ENCODE measurements at places on chromosomes 4 and X.

DNA sequence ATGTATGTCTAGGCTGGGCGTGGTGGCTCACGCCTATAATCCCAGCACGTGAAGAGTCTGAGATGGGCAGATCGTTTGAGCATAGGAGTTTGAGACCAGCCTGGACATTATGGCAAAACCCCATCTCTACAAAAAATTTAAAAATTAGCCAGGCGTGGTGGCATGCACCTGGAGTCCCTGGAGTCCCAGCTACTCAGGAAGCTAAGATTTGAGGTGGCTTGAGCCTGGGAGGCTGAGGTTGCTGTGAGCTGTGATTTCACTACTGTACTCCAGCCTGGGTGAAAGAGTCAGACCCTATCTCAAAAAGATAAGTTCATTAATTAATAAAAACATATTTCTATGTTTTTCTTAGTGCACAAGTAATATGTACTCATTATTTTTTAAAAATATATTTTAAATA lies 238.1 kb downstream of the ARHGAP24 start:
- no peak for DNase-seq

- no peak for DNase-seq
Observed at GRCh38 chr4:84276752-84277151, 222.3 kb downstream of the NKX6-1 start.

GRCh38 chrX:153537080-153537479 lies 19.6 kb downstream of the ATP2B3 start:
- DNase-seq: no peak

DNA sequence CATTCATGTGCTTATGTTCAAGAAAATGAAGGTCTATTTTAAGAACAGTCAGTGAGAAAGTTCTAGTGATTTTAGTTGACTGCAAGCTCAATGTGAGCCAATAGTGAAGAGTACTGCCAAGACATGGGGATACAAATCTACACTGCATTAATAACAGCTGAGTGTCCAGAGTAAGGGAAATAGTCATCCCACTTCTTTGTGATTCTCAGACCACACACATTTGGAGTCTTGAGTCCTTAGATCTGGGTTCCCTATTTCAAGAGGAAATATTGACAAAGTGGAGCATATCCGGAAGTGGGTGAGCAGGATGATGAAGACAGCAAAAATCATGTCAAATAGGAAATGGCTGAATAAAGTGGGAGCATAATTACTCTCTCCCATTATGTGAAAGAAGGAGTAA lies 171.1 kb downstream of the LARP7 start:
- no peak for DNase-seq

DNA sequence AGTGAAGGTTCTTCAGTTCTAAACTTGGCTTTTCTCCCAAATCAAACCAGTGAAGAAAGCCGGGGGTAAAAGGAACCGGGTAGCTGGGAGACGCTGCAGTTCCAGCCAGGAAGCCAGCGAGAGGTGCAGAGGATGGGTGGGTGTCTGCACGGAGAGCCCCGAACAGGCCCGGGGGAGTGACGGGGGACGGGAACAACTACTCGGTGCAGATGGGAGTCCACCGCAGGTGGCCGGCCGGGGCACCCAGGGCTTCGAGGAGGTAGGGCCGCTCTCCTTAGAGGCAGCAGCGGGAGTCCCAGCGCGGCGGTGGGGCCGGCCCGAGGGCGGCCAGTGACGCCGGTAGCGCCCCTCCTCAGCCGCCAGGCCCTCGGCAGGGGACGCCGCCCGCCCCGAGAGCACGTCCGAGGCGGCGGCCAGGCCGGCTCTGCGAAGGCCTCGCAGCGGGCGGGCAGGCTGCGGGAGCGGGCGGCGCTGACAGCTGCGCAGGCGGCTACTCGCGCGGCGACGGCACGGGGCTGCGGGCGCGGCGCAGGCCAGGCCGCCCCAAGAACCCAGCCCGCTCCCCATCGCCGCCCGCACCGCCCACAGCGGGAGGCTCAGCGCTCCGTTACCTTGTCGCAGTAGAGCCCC lies 449 bp downstream of the FBXL5 start:
- no peak for DNase-seq

GRCh38 chr4:77155631-77156452 lies 1.2 kb upstream of the CCNG2 start:
- no peak for DNase-seq

DNA sequence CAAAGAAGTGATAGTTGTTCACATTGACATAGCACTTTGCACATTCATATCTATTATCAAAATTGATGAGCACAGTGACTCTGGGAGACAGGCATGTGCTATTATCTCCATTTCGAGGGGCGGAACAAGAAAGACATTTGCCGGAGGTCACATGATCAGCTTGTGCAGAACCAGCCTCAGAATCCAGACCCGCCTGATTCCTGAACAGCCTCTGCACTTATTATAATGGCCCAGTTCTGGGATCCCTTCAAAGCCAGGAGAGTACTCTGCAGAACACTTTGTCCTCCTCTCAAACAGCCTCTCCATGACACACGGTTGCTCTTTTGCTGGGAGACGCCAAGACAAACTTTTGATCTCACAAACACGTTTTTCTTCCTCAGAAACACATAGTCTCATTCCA lies 48.4 kb downstream of the RWDD4 start:
- no peak for DNase-seq

DNA sequence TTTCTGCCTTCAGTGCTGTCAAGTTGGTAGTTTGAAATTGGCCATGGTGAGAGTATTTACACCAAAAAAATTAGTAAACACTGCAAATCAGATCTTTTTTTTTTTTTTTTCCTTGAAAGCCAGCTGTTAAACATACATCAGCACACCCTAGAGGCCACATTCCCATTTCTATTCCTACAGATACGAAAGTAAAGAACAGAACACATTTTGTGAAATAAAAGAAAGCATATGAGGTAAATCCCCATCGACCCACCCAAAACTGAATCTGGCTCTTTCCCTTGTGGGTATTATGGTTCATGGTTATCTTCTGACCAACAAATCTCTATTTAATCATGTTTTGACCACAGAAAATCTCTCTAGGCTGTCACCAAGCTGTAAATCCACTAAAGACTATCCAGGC lies 41.8 kb upstream of the AP1AR start:
- DNase-seq: no peak

- no peak for DNase-seq
Observed at GRCh38 chr4:40927074-40927473, 177.3 kb downstream of the NSUN7 start.

- no peak for DNase-seq
Observed at GRCh38 chr4:8126523-8126922, 32.1 kb downstream of the ABLIM2 start.

DNA sequence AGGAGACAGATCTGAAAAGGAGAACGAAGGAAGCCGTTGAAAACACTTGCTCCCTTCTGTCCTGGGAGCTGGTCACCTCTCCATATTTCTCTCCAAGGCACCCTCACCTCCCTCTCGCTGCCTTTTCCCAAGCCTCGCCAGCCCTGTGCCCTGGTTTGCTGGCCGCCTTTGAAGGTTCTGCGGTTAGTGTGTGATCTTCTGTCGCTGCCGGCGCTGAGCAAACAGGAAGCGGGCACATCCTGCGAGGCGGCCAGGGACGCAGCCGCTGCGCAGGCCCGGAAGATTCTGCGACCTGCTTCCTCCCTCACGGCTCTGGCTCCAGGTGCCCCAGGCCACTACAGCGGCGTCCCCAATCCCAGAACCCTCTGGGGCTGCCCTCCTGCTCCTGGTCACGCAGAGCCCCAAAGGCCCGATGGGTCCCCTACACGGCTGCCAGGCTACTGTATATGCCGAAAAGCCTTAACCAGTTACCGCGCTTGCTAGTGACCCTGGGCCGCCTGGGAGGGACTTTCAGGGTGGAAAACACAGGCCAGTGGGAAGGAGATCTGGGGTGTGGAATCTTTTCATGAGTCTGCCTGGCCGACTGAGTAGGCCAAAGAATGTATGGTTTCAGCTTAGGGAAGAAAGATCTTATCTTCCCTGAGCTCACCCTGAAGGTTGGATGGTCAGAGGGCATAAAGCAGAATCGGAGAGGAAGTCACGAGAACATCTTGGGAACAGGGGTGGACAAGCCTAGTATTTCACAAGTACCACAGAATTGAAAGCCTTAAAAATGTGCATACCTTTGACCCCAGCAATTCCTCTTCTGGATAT lies 2.3 kb upstream of the SASH3 start:
- no peak for DNase-seq

DNA sequence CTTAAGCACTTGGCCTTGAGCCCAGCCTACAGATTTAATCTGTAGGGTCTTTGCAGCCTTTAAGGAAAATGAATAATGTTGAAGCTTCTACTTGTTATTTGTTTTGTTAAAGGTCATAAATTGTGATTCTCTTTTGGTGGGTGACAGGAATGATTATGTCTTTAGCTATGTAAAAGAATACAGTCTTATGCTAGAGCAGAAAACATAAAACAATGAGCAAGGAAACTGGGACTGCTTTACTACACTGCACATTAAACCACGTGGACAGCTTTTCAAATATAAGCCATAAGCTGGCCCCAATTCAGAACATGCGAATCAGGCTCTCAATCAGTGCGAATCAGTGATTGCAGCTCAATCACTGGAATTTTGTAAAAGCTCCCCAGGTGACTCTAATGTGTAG lies 40.9 kb upstream of the TBC1D19 start:
- DNase-seq: no peak

DNA sequence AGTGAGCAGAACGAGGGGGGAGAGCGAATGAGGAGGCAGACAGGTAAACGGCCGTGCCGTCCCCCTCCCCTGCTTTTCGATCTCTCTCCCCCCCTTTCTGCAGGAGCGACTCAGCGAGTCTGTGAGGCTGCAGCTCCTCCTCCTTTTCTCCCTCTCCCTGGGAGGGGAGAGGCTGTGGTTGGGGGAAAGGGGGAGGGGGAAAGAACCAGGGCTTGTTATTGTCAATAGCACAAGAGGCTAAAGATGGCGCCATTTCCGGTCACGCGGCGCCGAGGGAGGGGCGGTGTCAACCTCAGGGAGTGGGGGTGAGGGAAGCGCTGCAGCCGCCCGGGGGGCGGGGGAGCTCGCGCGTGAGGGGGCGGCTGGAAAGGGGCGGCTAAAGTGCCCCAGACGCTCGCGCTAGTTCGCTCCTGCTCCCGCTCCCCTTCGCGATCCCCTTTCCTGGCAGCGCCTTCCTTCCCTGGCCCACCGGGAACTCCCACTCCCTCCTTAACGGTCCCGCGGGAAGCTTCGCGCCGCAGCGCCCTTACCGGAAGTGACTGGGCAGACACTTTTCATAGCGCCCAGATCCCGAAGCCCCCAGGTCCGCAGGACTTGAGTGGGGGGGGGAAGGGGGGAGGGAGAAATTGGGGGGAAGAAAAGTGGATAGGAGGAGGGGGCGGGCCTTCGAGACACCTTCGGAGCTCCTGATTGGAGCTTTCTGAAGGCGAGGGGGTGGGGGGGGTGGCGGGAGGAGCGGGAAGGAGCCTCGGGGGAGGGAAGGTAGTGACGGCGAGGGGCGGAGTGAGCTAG lies at the start of gene CUL4B:
Gene CUL4B, minus strand, starts transcription at position 121 of the 792 bp plus-strand sequence. CDS start 324 bp downstream, outside the sequence.
- DNase-seq: peak; percentile 97

GRCh38 chr4:86595426-86595805 lies 1.3 kb downstream of the PTPN13 start:
- DNase-seq: no peak

GRCh38 chr4:8726344-8726851 lies 133.8 kb downstream of the CPZ start:
- peak; percentile 84 for DNase-seq

DNA sequence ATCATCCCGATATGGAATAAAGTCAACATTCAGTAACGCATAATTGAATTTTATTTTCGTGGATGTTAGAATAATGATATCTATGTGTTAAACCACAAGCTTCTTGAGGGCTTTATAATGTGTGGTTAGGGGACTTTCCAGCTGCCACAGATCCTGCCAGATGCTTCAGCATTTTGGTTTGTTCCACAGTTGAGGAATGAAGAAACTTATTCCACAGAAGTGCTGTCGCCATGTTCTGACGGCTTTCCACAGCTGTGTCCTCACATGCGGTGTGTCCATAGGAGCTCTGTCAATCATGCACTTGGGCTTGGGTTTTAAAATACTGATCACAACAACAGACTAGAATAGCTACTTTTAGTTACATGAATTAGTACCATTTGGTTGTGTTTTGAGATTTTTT lies 411.9 kb downstream of the TRIML1 start:
- no peak for DNase-seq

GRCh38 chr4:84718699-84719098 lies 135.8 kb downstream of the CDS1 start:
- DNase-seq: no peak

GRCh38 chr4:3687538-3687937 lies 78.6 kb upstream of the ADRA2C start:
- DNase-seq: no peak

- no peak for DNase-seq
Observed at GRCh38 chrX:101411984-101412383, 4.0 kb downstream of the HNRNPH2 start.

DNA sequence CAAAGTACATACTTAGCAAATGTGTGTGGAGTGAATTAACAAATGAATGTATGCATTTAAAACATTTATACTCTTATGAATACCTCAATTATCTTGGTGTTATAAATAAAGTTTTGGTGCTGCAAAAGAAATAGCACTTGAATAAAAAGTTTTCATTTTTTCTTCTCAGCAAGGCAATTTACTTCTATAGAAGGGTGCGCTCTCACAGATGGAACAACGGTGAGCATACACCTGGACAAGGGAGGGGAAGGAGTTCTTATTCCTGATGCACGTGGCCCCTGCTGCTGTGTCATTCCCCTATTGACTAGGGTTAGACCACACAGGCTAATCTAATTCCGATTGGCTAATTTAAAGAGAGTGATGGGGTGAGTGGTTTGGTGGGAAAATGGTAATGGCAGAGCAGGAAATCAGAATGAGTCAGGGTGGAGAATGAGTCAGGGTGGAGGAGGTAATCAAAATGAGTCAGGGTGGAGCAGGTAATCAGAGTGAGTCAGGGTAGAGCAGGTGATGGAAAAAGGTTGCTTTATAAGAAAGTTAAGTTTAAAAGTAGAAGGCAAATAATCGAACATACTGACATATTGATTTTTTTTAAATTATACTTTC lies 28.2 kb upstream of the PGK1 start:
- no peak for DNase-seq

GRCh38 chr4:69936566-69936965 lies 5.7 kb downstream of the CSN1S1 start:
- no peak for DNase-seq

DNA sequence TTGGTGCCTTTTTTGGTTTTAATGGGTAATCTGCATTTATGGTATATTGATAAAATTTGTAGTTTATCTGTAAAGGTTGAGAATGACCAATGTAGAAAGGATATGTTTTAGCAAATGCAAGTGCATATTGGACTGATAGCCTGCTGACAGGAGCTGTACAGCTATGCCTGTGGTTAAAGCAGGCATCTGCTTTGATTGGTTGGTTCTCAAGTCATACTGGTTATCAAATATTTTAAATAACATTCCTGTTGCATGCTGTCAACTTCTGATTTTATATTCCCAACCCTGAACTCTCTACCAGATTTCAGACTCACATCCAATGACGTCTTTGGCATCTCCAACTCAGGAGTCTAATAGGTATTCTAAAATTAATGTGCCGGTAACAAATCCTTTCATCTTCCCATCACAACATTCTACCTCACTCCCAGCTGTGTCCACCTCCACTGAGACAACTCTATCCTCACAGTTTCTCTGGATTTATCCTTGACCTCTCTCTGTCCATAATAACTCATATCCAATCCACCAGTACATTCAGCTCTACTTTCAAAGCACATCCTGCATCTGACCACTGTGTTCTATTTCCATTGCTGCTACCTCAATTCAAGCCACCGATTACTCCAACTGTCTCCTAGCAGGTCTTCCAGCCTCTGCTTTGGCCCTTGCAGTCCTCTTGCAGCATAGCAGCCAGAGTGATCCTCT lies 125.7 kb downstream of the CAMK2D start:
- no peak for DNase-seq
